Fibroblast of pulmonary artery (primary cell): ENCODE measurements at places on chromosomes 6 and 20.
A peak's percentile ranks its signal among the peaks of the same experiment; 100 is the strongest.

GRCh38 chr6:111256646-111257045 lies 169.3 kb downstream of the SLC16A10 start:
- DNase-seq, result peak; percentile 16

DNA sequence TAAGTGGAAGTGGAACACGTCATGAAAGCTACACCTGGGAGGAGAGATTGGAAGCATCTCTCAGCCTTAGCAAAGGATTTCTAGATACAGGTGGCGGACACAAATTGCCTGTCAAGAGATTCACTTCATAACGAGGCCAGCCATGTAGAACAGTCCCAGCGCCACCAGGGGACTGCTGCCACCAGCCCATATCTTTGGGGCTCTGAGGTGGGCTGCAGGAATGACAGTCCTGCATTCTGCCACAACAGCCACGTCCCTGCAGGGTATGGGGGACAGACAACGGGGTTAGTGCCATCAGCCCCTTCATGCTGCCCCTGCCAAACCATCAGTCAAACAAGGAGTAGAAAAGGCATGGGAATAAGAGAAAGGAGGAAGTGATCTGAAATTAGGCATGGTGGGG lies 81.2 kb upstream of the SASH1 start:
- no peak for DNase-seq

- no peak for DNase-seq
These were observed 178.4 kb upstream of the HDDC2 start for GRCh38 chr6:125480146-125480545.

GRCh38 chr6:131803007-131803769 lies 4.6 kb upstream of the ENPP1 start:
- no peak for DNase-seq

GRCh38 chr6:17621003-17621402 lies 20.9 kb downstream of the FAM8A1 start:
- no peak for DNase-seq
